Spinal cord (tissue), 10 donors: ENCODE measurements at places on chromosomes 2 and 18.

DNA sequence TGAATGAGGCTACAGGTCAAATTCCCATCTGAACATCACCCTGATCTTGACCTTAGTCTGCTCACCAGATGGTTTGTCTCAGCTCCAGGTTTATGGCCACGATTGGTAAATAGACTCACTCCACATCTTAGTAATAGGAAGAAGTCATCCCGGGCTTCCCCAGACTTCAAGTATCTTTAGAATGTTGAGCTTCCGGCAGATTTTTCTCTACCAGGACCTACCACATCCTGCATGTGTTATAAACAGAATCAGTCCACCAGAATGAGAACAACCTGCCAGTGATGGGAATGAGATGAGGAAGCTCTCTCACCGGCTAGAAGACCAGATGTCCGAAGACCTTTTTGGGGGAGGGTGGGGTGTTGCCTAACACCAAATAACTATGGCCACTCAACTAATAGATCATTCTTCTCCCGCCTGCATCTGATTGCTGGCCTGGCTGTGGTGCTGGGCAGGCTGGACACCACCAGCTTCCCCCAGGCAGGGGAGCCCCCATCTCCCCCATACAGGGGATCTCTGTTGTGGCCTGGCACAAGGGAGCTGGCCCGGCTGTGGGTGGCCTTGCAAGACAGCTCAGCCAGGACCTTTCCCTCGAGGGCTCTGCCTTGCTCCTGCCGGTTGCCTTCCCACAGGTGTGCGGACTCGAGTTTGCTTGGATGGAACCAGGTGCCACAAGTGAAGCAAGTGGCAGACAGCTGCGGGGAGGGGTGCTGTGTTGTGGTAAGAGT lies 88.5 kb downstream of the SH3RF3 start:
- DNase-seq = no peak

DNA sequence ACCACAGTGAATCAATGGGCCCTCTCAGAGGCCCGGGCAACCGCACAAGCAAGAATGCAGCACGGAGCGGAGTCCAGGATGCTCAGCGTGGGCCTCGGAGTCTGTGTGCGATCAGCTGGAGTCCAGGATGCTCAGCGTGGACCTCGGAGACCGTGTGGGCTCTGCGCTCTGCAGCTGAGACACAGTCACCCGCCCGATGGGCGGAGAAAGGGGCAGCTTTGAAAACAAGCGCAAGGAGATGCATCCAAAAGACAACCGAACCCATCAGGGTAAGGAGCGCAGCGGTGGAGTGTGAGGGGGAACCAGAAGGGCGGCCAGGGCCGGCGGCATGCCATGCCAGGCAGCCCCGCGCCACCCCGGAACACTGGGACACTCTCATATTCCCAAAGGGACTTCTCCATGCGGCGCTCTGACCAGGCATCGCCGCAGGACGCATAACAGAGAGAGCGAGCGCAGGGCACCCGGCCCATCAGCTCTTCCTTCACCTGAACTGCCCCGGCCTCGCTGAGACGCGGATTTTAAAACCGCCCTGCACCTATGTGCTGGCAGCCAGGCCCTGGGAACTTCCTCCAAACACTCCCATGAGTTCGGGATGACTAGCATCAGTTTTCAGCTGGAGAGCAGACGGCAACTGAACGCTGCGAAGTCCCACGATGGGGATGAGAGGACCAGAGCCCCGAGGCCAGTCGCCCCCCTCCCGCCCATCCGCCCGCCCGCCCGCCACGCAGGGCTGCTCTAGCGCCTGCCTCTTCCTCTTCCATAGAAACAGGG lies 44.7 kb downstream of the MC5R start:
- peak; percentile 73 for DNase-seq

- DNase-seq = no peak
These were observed 518.8 kb upstream of the MEX3C start for GRCh38 chr18:51716277-51716676.

GRCh38 chr18:22441638-22442037 lies 23.9 kb upstream of the CTAGE1 start:
- no peak for DNase-seq

GRCh38 chr2:2501454-2502200 lies 170.6 kb upstream of the MYT1L start:
- no peak for DNase-seq

GRCh38 chr2:12552092-12552491 lies 164.6 kb upstream of the TRIB2 start:
- DNase-seq = no peak

DNA sequence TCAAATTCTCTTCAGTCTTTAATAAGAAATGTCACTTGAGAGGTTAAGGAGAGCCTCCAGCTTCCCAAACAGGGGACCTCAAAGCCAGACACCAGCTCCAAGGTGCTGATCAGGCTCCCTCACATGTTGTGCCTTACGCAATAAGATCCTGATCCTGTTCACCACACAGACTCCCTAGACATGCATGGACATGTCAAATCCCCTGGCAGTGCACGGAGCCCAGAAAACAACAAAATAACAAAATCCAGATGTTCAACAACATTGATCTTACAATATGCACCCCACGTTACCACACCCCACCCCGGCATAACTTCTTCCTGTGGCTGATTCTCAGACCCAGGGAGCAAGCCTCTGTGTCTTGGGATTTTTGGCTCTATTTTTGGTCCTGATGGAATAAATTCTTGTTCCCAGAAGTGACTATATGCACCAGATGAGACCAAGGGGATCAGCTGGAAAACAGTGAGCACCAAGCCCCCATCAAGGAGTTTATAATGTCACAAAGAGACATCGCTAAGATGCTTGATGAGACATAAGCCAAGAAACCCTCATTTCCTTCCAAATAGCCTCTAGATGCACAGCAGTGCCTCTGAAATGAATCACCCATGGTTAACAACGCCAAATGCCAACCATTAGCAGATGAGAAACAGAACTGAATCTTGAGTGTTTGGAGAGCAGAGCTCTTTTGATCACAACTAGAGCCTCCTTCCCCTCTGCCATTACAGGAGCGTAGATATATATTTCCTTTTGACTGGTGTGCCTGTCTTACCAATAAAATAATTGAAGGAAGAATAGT lies 198.2 kb downstream of the PRKCE start:
- DNase-seq = no peak

- no peak for DNase-seq
These were observed 299.3 kb upstream of the GYPC start for GRCh38 chr2:126356631-126357030.

DNA sequence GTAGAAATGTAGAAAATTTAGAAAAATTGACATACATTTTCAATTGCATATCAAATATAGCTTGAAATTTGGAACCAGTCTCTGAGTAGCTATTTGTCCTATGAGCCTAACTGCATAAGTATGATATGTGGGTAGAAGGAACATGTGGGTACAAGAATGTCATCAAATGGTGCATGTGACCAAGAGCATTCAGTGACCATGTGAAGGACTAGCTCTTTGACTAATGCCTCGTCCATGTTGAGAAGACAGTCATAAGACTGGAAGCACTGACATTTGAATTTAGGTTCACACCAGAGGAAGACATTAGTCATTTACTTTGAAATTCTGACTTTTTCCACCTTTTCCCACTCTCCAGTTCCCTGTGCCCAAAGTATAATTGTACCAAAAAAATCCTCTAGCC lies 12.6 kb downstream of the MRPL44 start:
- DNase-seq = no peak

DNA sequence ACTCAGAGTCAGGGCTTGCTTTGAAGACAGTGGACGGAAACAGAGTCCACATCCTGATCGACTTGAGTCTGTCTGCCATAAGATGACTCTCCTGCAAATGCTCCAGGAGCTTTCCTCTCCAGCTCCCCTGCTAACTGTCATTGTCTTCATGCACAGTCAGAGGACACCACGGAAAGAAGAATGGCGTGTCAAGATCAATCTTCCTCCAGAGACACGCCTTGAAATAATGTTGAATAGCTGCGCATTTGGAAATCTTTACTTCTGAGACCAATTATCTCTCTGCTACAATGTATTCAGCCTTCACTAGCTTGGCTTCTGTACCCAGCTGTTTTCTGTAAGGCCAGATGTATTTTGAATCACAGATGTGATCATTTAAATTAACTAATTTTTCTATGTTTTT lies 457.2 kb downstream of the CDH2 start:
- DNase-seq = no peak

DNA sequence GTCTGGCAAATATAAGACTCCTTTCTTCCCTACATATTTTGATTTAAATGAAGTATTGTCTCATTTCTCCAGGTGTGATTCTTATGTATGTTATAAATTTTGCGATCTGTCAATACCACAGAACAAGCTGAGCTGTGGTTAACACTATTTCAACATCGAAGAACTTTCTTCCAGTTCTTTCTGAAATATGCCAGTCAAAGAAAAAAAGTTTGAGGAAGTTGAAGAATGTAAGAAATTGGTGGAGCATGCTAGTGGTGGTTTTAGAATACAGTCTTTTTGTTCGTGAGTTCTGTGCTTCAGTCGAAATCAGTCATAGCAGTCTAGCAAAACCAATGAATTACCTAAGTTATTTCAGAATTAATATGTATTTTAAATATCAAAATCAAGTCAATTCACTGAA lies 8.6 kb upstream of the COBLL1 start:
- no peak for DNase-seq
